ENCODE measurements at places on chromosomes 12 and 14. TPM values are rescaled to one million over a fixed set of nuclear protein-coding genes. Genes with fewer than 3 reads are reported as not detected.
A peak's percentile ranks its signal among the peaks of the same experiment; 100 is the strongest.

DNA sequence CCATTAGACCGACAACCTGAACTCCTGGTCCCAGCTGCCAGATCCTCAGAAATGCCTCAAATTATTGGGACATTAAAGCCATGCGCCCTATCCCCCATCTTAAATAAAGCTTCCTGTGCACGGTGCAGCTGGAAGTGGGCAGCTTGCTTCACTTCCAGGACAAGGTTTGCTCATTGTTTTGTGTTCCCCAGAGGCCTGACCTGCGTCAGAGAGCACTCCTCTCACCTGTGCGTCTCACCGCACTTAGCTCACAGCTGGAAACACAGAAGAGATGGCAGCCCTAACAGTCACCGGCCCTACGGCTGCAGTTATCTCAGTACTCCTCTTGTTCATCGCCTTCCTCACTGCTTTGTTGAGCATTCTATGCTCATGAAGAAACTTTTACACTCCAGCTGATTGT lies 135.5 kb downstream of the ANO2 start:
- H3K4me1 ChIP-seq = no peaks in the 10 kb centered on the region
- H3K36me3 ChIP-seq = no peaks in the 10 kb centered on the region
- H3K27me3 ChIP-seq = no peaks in the 10 kb centered on the region
- no peak overlapping the region for H3K4me3 ChIP-seq

DNA sequence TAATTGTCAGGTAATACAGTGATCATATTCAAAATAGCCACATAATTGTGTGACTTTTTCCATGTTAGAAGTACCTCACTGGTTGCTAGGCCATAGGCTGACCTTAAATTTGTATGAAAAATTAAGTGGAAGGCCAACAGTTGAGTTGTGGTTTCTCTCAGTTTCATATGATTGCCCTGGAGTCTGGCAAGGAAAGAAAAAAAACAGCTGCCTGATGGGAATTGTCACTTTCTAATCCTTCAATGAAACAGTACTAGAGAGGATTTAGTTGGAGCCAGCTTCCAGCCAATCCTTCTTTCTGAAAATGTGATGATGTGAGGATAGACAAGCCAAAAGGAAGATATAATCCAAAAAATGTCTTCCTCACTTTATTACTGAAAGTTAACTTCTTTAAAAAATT lies 113.6 kb downstream of the ALX1 start:
- DNase-seq = no peak
- H3K4me3 ChIP-seq = no peak overlapping the region
- no peaks in the 10 kb centered on the region for H3K36me3 ChIP-seq
- no peaks in the 10 kb centered on the region for H3K4me1 ChIP-seq

DNA sequence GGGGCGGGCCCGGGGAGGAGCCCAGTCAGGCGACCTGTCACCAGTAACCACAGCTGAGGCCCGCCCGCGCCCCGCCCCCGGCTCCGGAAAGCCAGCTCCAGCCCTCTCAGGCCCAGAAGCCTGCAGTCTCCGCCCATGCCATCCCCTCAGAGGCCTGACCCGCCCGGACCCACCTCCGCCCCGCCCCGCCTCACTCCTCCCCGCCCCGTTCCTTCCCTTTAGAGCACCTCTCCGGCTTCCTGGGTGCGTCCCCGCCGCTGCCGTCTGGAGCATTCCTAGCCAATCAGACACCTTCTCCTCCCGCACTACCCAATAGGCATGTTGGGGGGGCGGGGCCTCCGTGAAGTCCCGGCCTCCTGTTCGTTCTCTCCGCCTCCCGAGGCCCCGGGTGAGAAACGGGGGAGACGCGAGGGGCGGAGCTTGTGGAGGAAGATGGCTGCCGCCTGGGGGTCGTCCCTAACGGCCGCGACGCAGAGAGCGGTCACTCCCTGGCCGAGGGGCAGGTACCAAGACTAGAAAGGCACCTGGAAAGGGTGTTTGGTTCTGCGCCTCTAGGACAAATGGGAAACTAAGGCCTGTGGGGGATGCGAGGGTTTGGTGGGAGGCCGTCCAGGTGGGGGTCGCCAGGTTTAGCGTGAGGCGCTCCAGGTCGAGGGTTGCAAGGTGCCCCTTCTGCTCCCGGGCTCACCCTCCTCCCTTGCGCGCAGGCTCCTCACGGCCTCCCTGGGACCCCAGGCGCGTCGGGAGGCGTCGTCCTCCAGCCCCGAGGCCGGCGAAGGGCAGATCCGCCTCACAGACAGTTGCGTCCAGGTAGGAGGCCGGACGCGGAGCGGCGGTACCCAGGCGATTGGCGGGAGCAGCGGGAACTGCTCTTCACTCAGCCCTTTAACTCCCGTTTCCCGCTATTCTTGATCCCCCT lies at the start of gene ISCA2:
Gene ISCA2 (plus strand): TSS at position 423 of the 919 bp plus-strand sequence. CDS start 10 bp downstream, at position 433.
- H3K4me3 ChIP-seq = peak within 1 kb of the TSS; percentile 86
- no peaks in the 10 kb centered on the region for H3K27me3 ChIP-seq
- no peaks in the 10 kb centered on the region for H3K36me3 ChIP-seq
- peak; percentile 99 for DNase-seq
- peak within 1 kb of the TSS; percentile 75 for H3K27ac ChIP-seq

DNA sequence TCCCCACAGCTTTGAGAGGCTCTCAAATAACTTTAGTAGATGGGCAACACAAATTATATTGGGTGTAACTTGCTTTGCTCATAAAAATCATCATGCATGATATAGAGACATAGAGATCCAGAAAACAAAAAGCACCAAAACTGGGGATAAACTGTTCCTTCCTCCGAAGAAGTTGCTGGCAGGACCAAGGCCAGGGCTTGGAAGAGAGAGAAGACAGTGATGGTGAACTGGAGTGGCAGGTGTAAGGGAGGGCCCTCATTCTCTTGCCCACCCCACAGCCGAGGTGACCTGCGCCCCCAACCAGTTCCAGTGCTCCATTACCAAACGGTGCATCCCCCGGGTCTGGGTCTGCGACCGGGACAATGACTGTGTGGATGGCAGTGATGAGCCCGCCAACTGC lies 15.4 kb upstream of the NXPH4 start:
- H3K27me3 ChIP-seq = no peaks in the 10 kb centered on the region
- H3K36me3 ChIP-seq = no peaks in the 10 kb centered on the region
- H3K27ac ChIP-seq = no peak overlapping the region
- H3K4me3 ChIP-seq = no peak overlapping the region

- H3K4me1 ChIP-seq = no peaks in the 10 kb centered on the region
- DNase-seq = no peak
- no peaks in the 10 kb centered on the region for H3K36me3 ChIP-seq
- H3K27ac ChIP-seq = no peak overlapping the region
- H3K4me3 ChIP-seq = no peak overlapping the region
Observed at GRCh38 chr14:64865992-64866391, 13.7 kb downstream of the SPTB start.

- no peak overlapping the region for H3K4me3 ChIP-seq
- no peak overlapping the region for H3K27ac ChIP-seq
- H3K4me1 ChIP-seq = no peaks in the 10 kb centered on the region
- DNase-seq = no peak
- H3K27me3 ChIP-seq = no peaks in the 10 kb centered on the region
Observed at GRCh38 chr12:85448548-85449139, 168.6 kb downstream of the ALX1 start.

The SMIM41 gene
- total RNA-seq = not detected

DNA sequence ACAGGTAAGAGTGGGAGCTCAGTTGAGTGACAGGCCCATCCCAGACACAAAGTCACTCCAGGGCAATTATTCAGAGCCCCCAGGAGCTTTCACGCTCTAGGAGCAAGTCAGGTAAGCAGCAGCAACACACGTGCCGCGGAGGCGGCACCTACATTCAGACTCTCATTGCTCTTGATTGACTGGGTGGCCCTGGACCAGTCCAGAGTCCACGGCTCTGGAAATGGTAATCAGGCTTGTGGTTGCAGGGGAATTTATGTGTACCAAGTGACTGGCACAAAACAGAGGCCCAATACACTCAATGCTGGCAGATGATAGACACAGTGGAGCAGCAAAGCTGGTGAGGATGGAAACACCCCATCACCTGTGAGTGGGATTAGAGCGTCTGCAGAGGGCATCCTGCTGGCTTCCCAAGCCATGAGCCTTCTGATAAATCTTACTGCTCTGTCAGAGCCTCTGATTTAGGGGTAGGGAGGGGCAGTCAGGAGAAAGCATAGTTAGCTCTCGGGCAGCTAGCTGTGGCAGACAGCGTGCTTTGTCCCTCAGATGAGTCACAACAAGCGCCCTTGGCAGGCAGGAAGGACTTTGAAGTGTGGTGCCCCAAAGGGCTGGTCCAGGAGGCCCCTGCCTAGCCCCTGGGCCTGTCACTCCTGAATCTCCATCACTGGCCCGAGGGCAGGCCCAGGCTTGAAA lies 344.7 kb downstream of the CACNA1C start:
- H3K27me3 ChIP-seq = no peaks in the 10 kb centered on the region
- H3K4me1 ChIP-seq = no peaks in the 10 kb centered on the region
- DNase-seq = no peak
- no peak overlapping the region for H3K27ac ChIP-seq
- no peaks in the 10 kb centered on the region for H3K36me3 ChIP-seq

The TPPP2 gene
- total RNA-seq = not detected

The AQP6 gene
- total RNA-seq = not detected

DNA sequence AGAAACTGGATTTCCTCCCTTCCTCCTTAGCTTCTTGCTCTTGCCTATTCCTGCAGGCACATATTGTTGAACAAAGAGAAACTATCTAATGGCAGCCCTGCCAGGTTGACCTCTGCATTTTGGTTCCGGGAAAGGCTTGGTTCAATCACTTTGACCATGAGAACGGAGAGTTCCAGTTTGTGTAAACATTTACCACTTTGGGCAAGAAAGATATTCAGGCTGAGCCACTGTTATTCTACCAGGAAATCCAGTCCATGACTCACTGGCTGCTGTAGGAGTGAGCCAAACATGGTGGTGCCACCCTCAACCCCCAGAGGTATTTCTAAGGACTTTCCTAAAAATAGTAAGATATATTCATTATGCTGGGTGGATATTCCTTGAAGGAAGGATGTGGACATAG lies 242.2 kb upstream of the OR4E1 start:
- H3K4me1 ChIP-seq = peaks cover 7% of the 10 kb centered on the region
- H3K36me3 ChIP-seq = no peaks in the 10 kb centered on the region
- no peak overlapping the region for H3K27ac ChIP-seq
- peak; percentile 35 for DNase-seq
- H3K27me3 ChIP-seq = no peaks in the 10 kb centered on the region
